ENCODE measurements at places on chromosomes 3 and 15.
A peak's percentile ranks its signal among the peaks of the same experiment; 100 is the strongest.

- H3K27ac ChIP-seq, result no peak overlapping the region
- H3K4me1 ChIP-seq, result no peaks in the 10 kb centered on the region
- no peak overlapping the region for H3K4me3 ChIP-seq
- H3K36me3 ChIP-seq, result no peaks in the 10 kb centered on the region
- no peak for DNase-seq
Measured at GRCh38 chr3:138732456-138732855, 102.3 kb downstream of the PIK3CB start.

DNA sequence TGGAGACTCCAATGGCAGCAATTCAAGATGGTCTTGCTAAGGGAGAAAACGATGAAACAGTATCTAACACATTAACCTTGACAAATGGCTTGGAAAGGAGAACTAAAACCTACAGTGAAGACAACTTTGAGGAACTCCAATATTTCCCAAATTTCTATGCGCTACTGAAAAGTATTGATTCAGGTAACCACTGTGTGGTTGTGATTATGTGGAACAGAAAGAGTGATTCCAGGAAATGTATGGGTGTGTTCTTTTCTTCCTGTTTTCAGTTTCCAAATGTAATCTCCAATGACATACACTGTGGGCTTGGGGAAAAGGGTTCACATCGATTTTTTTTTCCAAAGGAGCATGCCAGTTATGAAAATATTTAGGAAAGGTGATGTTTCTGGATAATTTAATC, 10.9 kb downstream of the SCG3 start:
- H3K4me1 ChIP-seq, result no peaks in the 10 kb centered on the region
- H3K27me3 ChIP-seq, result peaks cover 62% of the 10 kb centered on the region
- H3K4me3 ChIP-seq, result no peak overlapping the region
- no peaks in the 10 kb centered on the region for H3K36me3 ChIP-seq
- no peak overlapping the region for H3K27ac ChIP-seq

GRCh38 chr15:67930720-67931119, 90.9 kb upstream of the RNU6-1 start:
- no peak overlapping the region for H3K4me3 ChIP-seq
- no peaks in the 10 kb centered on the region for H3K4me1 ChIP-seq
- no peak for DNase-seq
- no peak overlapping the region for H3K27ac ChIP-seq
- H3K36me3 ChIP-seq, result no peaks in the 10 kb centered on the region

DNA sequence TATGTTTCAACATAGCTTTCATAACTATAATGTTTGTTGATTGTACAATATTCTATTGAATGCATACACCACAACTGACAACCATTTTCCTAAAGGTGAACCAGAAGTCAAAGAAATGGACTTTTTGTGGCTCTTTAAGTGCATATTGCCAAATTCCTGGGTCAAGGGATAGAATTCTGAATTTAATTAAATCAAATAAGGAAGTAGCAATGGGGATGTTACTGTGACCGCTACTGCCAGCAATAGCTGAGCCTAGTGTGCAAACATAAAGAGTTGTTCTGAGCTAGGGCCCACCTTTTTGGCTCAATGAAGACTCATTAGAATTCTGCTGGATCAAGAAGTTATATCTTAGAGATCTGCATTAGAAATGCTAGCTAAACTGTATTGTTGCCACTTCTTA, 17.3 kb upstream of the KBTBD8 start:
- no peak overlapping the region for H3K4me3 ChIP-seq
- no peak overlapping the region for H3K27ac ChIP-seq
- H3K4me1 ChIP-seq, result no peaks in the 10 kb centered on the region
- DNase-seq, result no peak
- H3K27me3 ChIP-seq, result peaks cover 4% of the 10 kb centered on the region

- no peak overlapping the region for H3K27ac ChIP-seq
- DNase-seq, result no peak
- no peaks in the 10 kb centered on the region for H3K27me3 ChIP-seq
Measured at GRCh38 chr3:42756681-42757213, 16.3 kb downstream of the CCDC13 start.

GRCh38 chr15:61195116-61196002, 33.7 kb downstream of the RORA start:
- H3K4me3 ChIP-seq, result no peak overlapping the region
- H3K27ac ChIP-seq, result no peak overlapping the region
- no peaks in the 10 kb centered on the region for H3K36me3 ChIP-seq
- no peaks in the 10 kb centered on the region for H3K4me1 ChIP-seq

- DNase-seq, result no peak
- H3K4me3 ChIP-seq, result no peak overlapping the region
- H3K36me3 ChIP-seq, result no peaks in the 10 kb centered on the region
- H3K27me3 ChIP-seq, result no peaks in the 10 kb centered on the region
- peaks cover 31% of the 10 kb centered on the region for H3K4me1 ChIP-seq
Measured at GRCh38 chr3:37902674-37903073, 41.0 kb downstream of the CTDSPL start.

DNA sequence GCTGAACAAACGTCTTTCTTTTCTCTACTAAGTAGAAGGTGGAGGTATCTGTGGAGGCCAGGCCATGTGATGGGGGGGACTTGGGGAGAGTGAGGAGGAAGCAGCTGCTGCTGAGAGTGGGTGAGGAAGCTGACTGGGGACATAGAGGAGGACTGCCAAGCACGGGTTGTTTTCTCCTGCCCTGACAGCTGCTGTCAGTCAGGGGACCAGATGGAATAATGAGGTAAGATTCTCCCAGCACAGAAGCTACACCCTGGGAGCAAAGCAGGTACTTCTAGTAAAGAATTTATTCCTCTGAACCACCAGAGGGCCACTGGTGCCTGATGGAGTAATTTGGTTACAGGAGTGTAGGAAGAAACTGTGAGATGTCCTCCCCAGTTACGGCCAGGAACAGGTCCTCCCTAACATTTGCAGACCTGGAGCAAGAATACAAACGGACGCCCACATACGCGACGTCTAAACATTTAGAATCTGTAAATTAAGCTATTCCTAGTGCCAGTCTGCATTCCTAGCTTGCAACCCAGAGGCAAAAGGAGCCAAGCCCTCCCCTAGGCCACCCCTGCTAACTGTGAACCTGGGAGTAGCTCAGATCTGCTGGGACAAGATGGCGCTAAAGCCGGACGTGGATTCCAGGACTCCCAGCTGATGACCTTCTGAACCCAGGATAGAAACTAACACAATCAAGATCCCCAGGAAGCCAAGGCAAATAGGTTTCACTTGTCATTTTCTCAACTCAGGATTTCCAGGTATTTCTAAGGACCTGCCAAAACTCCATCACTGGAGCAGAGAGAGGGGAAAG, 14.8 kb downstream of the CRYGS start:
- no peak overlapping the region for H3K27ac ChIP-seq
- H3K36me3 ChIP-seq, result no peaks in the 10 kb centered on the region
- no peaks in the 10 kb centered on the region for H3K4me1 ChIP-seq
- H3K4me3 ChIP-seq, result no peak overlapping the region
- DNase-seq, result no peak

DNA sequence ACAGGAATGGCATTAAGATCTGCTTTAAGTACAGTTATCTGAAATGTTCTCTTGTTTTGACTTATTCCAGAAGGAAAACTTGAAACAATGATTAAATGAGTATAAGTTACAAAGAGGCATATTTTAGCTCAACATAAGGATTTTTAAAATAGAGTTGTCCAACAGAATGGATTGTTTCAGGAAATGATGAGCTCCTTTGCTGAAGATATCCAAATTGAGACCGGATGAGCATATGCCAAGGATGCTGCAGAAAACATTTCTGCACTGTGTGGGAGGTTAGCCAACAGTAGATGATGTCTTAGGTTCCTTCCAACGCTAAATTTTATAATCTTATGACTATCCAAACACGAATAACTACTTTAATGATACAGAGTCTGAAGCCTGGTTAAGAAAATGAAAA, 226.5 kb upstream of the NANOGP8 start:
- DNase-seq, result no peak
- H3K36me3 ChIP-seq, result no peaks in the 10 kb centered on the region
- no peak overlapping the region for H3K27ac ChIP-seq
- H3K27me3 ChIP-seq, result no peaks in the 10 kb centered on the region

- H3K27ac ChIP-seq, result no peak overlapping the region
- H3K36me3 ChIP-seq, result no peaks in the 10 kb centered on the region
- H3K27me3 ChIP-seq, result 0 out of 2 replicates have a peak, but pooled peaks cover 6% of the 10 kb centered on the region
- H3K4me3 ChIP-seq, result no peak overlapping the region
- no peak for DNase-seq
- H3K4me1 ChIP-seq, result peaks cover 24% of the 10 kb centered on the region
Measured at GRCh38 chr3:101925564-101925963, 76.2 kb downstream of the NFKBIZ start.

- DNase-seq, result no peak
- no peak overlapping the region for H3K4me3 ChIP-seq
- peaks cover 17% of the 10 kb centered on the region for H3K36me3 ChIP-seq
Measured at GRCh38 chr3:48597408-48597800, 2.3 kb upstream of the COL7A1 start.

GRCh38 chr3:20916951-20917606, 731.1 kb upstream of the SGO1 start:
- no peak for DNase-seq
- H3K4me3 ChIP-seq, result no peak overlapping the region
- H3K27me3 ChIP-seq, result no peaks in the 10 kb centered on the region
- no peak overlapping the region for H3K27ac ChIP-seq
- no peaks in the 10 kb centered on the region for H3K36me3 ChIP-seq

- H3K27ac ChIP-seq, result no peak overlapping the region
- DNase-seq, result no peak
- peaks cover 12% of the 10 kb centered on the region for H3K4me1 ChIP-seq
Measured at GRCh38 chr3:143081844-143082778, 37.5 kb upstream of the CHST2 start.

- peak overlapping the region; percentile 97 for H3K4me3 ChIP-seq
- H3K4me1 ChIP-seq, result peaks cover 12% of the 10 kb centered on the region
Measured at GRCh38 chr3:179147514-179147872, 664 bp upstream of the PIK3CA start.

DNA sequence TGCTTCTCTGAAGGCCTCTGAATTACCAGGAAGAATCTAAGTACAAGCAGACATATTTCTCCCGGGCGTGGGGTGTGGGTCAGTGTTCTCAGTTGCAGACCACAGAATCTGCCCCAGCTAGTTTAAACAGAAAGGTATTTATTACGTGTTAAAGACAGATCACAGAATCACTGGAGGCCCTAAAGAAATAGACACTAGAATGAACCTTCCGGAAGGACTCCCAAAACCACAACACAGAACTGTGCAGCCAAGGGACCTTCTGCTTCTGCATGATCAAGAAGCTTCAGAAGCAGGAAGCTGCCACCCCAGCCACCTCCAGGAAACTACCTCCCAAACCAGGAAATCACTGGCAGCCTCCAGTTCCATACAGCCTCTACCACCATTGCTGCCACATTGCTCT, 32.7 kb upstream of the ZFAND6 start:
- H3K27ac ChIP-seq, result no peak overlapping the region
- DNase-seq, result no peak
- H3K27me3 ChIP-seq, result no peaks in the 10 kb centered on the region

GRCh38 chr3:36864180-36865053, 80.4 kb downstream of the TRANK1 start:
- 0 out of 2 replicates have a peak, but pooled peaks cover 3% of the 10 kb centered on the region for H3K36me3 ChIP-seq
- no peak overlapping the region for H3K4me3 ChIP-seq
- no peaks in the 10 kb centered on the region for H3K27me3 ChIP-seq
- no peak for DNase-seq

DNA sequence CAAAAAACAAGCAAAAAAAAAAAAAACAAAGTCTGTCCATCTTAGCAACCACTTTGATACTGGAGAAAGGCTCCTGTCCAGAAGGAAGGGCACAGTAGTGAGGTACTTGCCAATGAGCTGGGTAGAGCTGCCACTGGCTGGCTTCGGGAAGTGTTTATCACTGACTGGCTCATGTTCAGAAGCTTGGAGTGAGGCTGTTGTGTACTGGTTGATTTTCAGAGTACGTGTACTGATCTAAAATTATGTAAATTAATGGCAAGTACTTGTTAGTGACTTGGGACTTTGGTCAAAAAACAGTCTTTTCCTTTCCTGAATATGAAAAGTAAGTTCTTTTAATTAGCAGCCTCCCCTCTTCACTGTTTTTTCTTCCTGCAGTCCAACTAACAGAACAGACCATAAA, 979 bp upstream of the ZNF621 start:
- peaks cover 14% of the 10 kb centered on the region for H3K4me1 ChIP-seq
- DNase-seq, result peak; percentile 25
- H3K27me3 ChIP-seq, result no peaks in the 10 kb centered on the region
- peak overlapping the region; percentile 82 for H3K27ac ChIP-seq
- H3K36me3 ChIP-seq, result peaks cover 14% of the 10 kb centered on the region

DNA sequence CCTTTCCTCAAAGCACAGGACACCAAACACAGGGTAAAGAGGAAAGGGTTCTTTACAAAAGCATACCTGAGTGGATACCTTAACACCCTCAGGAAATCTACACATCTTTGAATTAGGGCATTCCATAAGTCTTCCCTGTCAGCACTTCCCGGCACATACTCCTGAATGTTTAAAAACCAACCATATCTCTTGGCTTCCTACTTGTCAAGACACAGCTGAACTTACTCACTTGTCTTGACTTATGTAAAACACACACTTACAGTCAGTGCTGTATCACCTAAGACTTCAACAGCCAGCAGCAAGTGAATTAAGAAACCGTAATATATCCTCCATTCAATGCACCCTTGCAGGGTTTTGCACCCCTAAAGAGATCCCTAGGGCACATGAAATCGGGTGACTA, 17.5 kb downstream of the IL1RAP start:
- H3K36me3 ChIP-seq, result no peaks in the 10 kb centered on the region
- DNase-seq, result no peak
- no peak overlapping the region for H3K27ac ChIP-seq
- peaks cover 55% of the 10 kb centered on the region for H3K4me1 ChIP-seq
- H3K4me3 ChIP-seq, result no peak overlapping the region
- H3K27me3 ChIP-seq, result no peaks in the 10 kb centered on the region

GRCh38 chr3:187015903-187016638, 85.7 kb downstream of the ST6GAL1 start:
- peaks cover 21% of the 10 kb centered on the region for H3K27me3 ChIP-seq
- H3K4me3 ChIP-seq, result no peak overlapping the region
- H3K4me1 ChIP-seq, result no peaks in the 10 kb centered on the region
- H3K36me3 ChIP-seq, result no peaks in the 10 kb centered on the region
- no peak for DNase-seq

GRCh38 chr15:50247819-50248655, 17.5 kb downstream of the HDC start:
- peaks cover 42% of the 10 kb centered on the region for H3K27me3 ChIP-seq
- H3K27ac ChIP-seq, result no peak overlapping the region
- no peaks in the 10 kb centered on the region for H3K4me1 ChIP-seq
- no peak for DNase-seq

DNA sequence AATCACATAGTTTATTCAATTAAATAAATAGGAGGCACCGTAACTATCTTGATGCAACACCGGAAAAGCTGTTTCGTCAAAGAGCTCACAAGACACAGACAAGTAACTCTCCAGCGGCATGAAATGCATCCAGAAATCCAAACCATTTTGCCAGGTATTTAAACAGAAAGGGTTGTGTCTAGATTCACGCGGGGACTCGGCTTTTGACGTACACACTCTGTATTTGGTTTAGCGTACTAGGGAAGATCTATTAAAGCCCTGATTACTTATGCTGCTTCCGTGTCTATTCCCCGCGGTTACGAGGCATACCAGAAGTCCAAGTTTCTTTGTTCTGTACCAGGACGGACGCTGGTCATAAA, 718 bp downstream of the BNIP2 start:
- H3K4me3 ChIP-seq, result peak overlapping the region; percentile 98
- H3K27me3 ChIP-seq, result no peaks in the 10 kb centered on the region
- H3K27ac ChIP-seq, result peak overlapping the region; percentile 99

- no peak overlapping the region for H3K27ac ChIP-seq
- H3K36me3 ChIP-seq, result no peaks in the 10 kb centered on the region
- no peaks in the 10 kb centered on the region for H3K27me3 ChIP-seq
- H3K4me3 ChIP-seq, result no peak overlapping the region
Measured at GRCh38 chr3:177606891-177607290, 409.6 kb upstream of the TBL1XR1 start.
